ENCODE measurements at places on chromosomes 2 and 18. TPM values are rescaled to one million over a fixed set of nuclear protein-coding genes. Genes with fewer than 3 reads are reported as not detected.

SPC25 gene
- total RNA-seq, result 4.4 TPM

REG1A gene
- not detected for total RNA-seq

SCN1A gene
- total RNA-seq, result not detected

DAW1 gene
- total RNA-seq, result 16.6 TPM

WIPF1 gene
- total RNA-seq, result 4.8 TPM

DNA sequence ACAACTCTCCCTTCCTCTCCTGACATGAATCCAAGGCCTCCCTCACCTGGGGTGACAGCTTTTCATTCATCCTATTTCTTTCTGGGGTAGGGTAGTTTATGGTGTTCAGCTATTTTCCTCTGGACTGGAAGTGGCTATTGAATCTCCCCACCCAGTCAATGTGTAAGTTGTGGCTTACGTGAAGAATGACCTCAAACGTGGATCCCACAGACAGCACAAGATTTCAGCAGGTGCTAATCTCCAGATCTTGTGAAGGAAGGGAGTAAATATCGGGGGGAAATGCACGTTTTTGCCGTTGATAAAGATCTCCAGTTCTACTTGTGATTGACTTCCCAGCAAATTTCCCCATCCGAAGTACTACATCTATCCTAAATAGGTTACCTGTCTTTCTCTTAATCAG lies 71.4 kb upstream of the THOC1 start:
- DNase-seq, result no peak

DNA sequence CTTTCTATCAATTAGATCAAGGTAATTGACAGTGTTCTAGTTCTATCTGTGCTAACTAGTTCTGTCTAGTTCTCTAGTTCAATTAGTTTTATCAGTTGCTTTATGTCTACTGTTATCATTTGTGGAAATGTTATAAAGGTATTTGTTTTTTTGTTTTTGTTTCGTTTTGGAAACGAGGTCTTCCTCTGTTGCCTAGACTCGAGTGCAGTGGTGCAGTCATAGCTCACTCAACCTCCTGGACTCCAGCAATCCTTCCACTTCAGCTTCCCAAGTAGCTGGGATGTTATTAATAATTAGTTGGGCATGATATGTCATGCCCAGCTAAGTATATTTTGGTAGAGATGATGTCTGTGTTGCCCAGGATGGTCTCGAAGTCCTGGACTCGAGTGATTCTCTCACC lies 1682.8 kb upstream of the LRRTM1 start:
- DNase-seq, result no peak

GRCh38 chr2:11813951-11814350 lies 67.5 kb downstream of the LPIN1 start:
- no peak for DNase-seq

DNA sequence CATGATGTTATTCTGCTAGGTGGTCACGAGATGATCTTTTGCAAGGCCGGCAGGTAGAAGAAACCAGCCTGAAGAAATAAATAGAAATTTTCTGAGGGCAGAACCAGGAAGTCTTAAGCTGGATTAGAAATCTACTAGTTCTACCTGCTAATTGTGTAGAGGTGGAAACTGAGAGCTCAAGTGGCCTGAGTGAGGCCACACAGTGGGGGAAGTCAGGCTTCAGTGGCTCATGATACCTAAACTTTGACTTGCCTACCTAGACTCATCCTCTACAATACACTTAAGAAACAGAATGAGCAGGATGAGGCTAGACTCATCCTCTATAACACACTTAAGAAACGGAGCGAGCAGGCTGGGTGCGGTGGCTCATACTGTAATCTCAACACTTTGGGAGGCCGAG lies 134.9 kb upstream of the NDUFV2 start:
- DNase-seq, result no peak

Measured in pulmonary artery endothelial cell (primary cell).